ENCODE measurements at places on chromosomes 2 and 18. TPM values are rescaled to one million over a fixed set of nuclear protein-coding genes. Genes with fewer than 3 reads are reported as not detected.

GALR1 gene
- total RNA-seq, result not detected

CAVIN2 gene
- 2.8 TPM for total RNA-seq

C2orf92 gene
- 8.5 TPM for total RNA-seq

GRB14 gene
- total RNA-seq, result 8.6 TPM

MARCHF4 gene
- 42.8 TPM for total RNA-seq

ACVR1C gene
- 0.62 TPM for total RNA-seq

ALPP gene
- total RNA-seq, result 0.32 TPM

CNDP1 gene
- 0.31 TPM for total RNA-seq

MTERF4 gene
- total RNA-seq, result 26.3 TPM

RAB6C gene
- 0.14 TPM for total RNA-seq

CFC1 gene
- not detected for total RNA-seq

C2orf15 gene
- 0.59 TPM for total RNA-seq

RNF25 gene
- total RNA-seq, result 44.7 TPM

C2orf76 gene
- total RNA-seq, result 9.2 TPM

G6PC2 gene
- not detected for total RNA-seq

RFTN2 gene
- 8.1 TPM for total RNA-seq

RAB27B gene
- total RNA-seq, result 0.91 TPM

TRIM43 gene
- total RNA-seq, result not detected

SIX2 gene
- total RNA-seq, result 7.4 TPM

DPP10 gene
- total RNA-seq, result 1.3 TPM

FAM228A gene
- not detected for total RNA-seq

Data from astrocyte (in vitro differentiated cells and primary cell).